ENCODE measurements at places on chromosomes 1 and 21.

DNA sequence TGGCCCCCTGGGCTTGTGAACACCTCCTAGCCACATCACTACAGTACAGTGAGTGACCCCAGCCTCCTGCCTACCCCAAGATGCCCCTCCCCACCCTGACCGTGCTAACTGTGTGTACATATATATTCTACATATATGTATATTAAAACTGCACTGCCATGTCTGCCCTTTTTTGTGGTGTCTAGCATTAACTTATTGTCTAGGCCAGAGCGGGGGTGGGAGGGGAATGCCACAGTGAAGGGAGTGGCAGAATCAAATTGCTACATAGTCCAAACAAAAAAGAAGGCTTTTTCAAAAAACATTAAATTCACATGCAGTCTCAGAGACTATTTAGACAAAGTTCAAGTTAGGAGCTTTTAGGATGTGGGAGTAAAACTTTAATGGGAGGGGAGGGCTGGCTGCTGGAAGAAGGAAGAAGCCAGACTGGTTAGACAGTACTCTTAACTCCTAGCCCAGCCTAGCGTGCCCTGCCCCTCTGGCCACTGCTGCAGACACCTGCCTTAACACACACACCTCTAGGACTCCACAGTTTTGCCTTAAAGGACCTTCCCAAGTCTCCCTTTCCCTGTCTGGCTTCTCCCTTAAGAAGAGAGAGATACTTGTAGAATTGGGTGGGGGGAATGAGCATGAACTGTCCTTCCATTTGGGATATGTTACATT lies 9.4 kb downstream of the PEA15 start:
- no peak for DNase-seq

GRCh38 chr21:29557200-29557599 lies 258.5 kb downstream of the BACH1 start:
- peak; percentile 4 for DNase-seq

- no peak for DNase-seq
Measured at GRCh38 chr1:231192620-231193163, 30.8 kb downstream of the TRIM67 start.

DNA sequence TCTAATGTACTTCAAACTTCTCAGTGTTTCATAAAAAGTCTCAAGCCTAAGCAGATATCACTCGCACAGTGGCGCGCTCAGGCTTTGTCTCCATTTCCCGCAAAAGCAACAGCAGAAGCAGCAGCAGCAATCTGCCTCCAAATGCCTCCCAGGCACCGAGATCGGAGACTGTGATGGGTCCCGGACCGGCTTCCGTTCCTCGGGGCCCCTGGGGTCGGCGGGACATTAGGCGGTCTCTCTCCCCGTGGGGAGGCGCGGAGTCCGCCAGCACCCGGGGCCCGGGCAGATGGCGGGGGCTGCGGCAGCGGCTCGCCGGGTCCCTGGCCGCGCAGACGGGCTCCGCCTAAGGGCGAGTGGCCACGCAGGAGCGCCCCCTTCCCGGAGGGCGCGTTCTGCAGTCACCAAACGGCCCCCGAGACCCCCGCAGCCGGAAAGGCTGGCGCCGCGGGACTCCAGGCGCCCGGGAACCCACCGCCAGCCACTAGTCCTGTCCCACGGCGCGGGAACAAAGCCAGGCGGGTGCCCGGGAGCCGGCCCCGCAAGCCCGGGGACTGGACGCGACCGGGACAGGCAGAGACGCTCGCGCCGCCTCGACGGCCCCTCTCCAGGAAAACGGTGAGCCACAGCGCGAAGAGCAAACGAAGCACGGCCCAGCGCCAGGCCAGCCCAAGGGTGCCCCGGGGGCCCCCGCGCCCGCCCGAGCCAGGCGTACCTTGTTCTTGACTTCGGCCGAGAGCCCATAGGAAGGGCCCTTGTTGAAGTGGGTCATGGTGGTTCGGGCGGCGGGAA lies 590 bp downstream of the CNN3 start:
- DNase-seq, result peak; percentile 66

DNA sequence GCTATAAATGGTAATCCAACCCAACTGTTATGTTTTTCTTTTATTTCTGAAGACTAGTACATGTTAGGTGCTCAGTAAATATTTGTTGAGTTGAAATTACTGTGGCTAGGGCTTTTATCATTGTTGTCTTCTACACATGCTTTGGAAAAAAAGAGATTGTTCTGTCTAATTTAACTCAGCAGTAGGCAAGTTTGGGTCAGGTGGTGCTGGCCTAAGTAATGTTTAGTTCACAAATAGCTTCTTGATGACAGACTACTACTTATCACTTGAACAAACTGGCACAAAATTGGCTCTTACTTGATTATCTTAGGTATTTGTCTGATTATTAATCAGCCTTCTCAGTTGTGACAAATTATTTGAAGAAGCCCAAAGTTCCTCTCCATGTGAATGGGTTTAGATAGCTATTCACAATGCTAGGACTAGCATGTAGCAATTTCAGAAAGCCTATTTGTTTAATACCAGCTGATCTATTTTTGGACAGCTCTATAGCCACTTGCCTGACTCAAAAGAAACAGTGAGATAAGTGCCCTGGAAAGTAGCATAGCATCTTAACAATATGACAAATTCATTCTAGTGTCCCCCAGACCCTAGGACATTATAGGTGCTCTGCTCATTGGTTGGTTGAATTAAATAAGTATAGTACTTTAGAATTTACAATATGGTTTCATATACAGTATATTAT lies 32.6 kb downstream of the TMEM200B start:
- no peak for DNase-seq

DNA sequence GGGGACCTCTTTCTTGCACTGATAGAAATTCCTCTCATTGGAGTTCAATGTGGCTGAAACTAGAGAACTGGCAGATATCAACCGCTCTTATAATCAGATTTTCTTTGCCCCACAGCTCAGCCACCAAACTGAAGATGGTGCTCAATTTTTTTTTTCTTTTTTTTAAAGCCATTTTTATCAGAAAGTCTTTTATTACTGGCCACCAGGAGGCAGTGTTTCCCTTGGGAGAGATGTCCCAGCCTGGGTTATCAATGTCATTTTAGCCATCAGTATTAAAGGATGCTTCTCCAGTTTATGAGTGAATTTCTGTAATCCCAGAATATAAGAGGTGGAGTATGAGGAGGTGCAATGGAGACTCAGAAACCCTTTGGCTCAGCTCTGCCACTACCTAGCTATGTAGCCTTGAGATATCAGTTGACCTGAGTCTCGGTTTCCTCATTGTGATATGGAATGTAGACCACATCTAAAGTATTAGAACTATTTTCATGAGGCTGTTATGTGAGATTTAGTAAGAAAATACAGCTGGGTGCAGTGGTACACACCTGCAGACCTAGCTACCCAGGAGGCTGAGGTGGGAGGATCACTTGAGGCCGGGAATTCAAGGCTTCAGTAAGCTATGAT lies 27.6 kb downstream of the CD244 start:
- DNase-seq, result peak; percentile 16

GRCh38 chr1:229238674-229239415 lies 32.1 kb upstream of the RAB4A start:
- peak; percentile 36 for DNase-seq

- no peak for DNase-seq
Measured at GRCh38 chr1:172220376-172220775, 200.1 kb upstream of the C1orf105 start.

DNA sequence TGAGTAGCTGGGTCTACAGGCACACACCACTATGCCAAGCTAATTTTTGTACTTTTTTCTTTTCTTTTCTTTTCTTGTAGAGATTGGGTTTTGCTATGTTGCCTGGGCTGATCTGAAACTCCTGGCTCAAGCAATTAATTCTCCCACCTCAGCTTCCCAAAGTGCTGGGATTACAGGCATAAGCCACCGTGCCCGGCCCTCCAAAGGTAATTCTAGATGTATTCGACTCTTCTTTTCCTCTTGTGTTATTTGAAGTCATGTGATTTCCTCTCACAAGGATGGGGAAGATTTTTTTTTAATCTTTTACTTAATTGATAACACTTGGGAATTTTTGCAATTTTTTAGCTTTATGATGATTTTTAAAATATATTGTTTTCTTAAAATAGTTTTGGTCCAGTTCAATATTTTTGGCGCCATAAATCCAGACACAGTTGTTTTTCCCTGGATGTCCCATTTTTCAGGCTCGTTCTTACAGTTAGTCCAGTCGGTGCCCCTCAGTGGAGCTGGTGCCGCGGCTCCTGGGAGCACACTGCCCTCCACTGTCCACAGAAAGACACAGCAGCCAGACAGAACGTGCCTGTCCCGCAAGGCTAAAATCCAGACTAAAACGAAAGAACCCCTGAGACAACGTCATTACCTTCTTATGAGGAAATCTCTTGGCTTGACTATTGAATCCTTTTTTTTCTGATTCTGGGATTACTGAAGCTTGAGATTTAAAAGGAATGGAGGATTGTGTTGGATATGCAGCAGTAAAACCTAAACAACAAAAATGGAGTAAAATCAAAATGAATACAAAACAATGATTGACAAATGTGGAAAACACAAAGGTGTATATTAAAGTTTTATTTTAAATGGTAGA lies 22.4 kb downstream of the STPG1 start:
- peak; percentile 83 for DNase-seq

All from EH (cell line).